ENCODE measurements at places on chromosomes 11 and 22.

DNA sequence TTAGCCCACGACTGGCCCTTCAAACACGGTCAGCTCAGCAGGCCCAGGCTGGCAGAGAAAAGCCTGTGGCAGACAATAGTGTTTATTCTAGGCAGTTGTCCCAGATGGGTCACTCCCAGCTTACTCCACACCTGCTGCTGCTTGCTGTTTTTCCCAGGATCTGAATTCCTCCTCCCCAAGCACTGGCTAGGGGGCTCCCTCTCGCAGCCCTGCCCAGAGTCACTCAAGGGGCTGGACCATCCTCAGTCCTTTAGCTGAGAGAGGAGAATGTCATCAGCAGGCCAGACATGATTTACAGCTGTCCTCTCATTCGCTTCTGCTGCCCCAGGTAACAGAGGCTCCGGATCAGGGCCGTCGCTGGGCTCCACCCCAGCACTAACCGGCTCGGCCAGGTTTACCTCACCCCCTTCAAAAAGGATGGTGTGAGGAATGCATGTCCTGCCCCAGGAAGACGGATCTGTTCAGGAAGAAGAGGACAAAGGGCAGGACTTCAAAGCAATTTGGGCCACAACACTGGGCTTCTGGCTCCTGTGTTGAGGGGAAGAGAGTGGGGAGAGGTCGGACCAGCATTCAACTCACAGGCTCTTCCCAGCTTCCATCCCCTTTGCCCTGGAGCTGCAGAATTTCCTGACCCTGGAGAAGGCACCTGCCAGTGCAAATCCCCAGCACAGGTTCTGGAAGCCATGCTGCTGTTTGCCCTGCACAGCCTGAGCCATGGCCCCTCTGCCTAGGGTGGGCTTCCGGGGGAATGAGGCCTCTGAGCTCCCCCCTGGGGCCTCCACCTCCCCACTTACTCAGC, 59.7 kb upstream of the BARX2 start:
- DNase-seq: no peak

DNA sequence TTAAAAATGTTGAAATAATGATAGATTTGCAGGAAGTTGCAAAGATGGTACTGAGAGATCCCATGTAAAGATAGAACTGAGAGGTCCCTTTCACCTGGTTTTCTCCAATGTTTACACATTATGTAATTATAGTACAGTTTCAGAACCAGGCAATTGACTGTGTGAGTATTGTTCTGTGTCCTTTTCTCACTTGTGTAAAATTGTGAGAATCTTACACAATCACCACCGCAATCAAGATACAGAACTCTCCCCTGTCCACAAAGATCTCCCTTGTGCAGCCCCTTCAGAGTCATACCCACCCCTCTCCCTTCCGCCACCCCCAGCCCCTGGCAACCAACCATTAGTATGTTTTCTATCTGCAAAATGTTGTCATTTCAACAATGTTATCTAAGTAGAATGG, 119.8 kb upstream of the NAV2 start:
- no peak for DNase-seq

DNA sequence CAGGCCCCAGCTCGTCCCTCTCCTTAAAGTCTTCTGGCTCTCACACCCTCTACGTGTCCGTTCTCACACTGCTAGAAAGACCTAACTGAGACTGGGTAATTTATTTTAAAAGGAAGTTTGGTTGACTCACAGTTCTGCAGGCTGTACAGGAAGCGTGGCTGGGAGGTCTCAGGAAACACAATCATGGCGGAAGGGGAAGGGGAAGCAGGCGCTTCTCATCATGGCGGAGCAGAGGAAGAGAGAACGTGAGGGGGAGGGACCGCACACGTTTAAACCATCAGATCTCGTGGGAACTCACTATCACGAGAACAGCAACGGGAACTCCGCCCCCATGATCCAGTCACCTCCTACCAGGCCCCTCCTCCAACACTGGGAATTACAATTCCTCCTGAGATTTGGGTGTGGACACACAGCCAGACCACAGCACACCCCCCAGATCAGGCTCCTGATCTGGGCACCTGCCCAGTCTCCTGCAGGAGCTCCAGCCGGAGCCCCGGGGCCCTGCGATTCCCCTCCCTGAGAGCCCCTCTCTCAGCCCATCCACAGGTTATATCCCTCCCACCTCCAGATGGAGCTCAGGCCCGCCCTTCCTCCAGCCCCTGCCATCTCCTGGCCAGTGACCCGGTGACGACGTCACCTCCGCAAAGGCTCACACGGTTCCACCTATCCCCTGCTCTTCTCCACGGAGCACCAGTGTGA, 170.2 kb downstream of the BRD1 start:
- DNase-seq: no peak

GRCh38 chr11:83011333-83012167, 60.1 kb downstream of the RAB30 start:
- no peak for DNase-seq

DNA sequence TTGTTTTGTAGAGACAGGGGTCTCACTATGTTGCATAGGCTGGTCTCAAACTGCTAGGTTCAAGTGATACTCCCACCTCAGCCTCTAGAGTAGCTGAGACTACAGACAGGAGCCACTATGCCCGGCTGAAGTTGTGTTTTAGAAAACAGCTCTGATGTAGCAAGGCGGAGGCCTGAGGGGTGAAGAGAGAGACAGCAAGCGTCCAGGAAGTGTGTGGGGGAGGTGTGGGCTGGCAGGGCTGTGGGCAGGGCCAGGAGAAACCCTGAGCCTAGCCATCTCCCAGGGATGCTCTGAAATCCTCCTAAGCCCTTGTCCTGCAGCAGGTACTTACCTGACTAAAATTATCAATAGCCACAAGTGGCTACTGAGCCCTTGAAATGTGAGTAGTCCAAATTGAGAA, 16.1 kb upstream of the RPS3 start:
- no peak for DNase-seq

- DNase-seq: no peak
Measured at GRCh38 chr11:111540937-111541253, 375 bp downstream of the LAYN start.

GRCh38 chr11:85947431-85948272, 92.5 kb downstream of the CCDC83 start:
- DNase-seq: peak; percentile 93

DNA sequence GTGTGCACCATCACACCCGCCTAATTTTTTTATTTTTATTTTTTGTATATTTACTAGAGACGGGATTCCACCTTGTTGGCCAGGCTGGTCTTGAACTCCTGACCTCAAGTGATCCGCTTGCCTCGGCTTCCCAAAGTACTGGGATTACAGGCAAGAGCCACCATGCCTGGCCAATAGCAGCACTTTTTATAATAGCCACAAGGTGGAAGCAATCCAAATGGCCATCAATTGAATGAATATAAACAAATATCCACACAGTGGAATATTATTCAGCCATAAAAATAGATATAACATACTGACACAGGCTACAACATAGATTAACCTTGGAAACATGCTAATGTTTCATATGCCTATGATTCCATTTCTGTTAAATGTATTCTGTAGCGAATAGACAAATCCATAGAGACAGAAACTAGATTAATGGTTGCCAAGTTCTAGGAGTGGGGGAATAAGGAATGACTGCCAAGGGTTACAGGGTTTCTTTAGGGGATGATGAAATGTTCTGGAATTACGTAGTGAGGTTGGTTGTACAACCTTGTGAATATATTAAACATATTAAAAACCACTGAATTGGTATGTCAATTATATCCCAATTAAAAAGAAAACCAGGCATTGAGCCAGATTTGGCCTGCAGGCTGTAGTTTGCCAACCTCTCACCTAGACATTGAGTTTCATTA, 4.8 kb downstream of the VPS51 start:
- DNase-seq: peak; percentile 30

Measured in fibroblast of mammary gland (primary cell).